ENCODE measurements at places on chromosomes 6 and 20.

DNA sequence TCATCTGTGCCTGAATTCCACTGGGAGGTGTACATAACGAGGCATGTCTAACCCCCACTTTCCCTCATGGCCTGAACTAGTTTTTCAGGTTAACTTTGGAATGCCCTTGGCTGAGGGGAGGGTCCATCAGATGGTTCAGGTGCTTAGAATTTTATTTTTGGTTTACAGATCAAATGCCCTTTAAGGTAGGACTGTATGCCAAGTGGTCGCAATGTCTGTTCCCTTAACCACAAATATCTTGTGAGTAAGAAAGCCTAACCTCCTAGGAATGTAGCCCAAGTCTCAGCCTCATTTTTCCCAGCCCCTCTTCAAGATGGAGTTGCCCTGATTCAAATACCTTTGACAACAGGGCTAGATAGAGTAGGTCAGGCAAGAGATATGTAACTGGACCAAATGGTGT is 78.4 kb downstream of the RNASET2 start:
- no peak for DNase-seq

GRCh38 chr20:3430376-3431069 is 23.1 kb upstream of the DNAAF9 start:
- no peak for DNase-seq

- DNase-seq, result peak; percentile 44
Observed at GRCh38 chr6:130467146-130468050, 101.6 kb downstream of the TMEM200A start.

DNA sequence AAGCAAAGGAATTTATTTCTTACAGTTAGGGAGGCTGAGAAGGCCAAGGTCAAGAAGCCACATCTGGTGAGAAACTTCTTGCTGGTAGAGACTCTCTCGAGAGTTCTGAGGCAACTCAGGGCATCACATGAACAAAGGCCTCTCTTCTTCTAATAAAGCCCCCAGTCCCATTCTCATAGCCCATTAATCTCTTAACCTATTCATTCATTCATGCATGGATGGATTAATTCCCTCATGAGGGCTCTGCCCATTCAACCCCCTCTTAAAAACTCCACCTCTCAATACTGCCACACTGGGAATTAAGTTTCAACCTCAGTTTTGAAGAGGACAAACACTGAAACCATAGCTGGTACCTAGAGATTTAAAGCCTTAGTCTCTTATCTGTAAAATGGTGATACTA is 217.9 kb upstream of the SPTLC3 start:
- no peak for DNase-seq

DNA sequence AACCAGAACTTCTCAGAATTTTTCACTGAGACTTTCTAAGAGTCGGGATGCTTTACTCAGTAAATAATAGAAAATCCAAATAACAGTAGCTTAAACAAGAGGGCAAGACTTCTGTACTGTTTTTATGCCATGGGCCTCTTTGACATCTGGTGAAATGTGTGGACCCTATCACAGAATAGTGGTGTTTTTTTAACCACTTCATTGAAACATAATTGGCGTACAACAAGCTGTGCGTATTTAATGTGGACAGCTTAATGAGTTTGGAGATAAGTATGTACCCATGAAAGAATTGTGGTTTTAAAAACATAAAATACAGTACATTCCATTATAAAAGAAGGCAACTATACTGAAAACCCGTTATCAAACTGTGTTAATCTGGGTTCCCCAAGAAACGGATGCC is 37.7 kb downstream of the PDRG1 start:
- no peak for DNase-seq

DNA sequence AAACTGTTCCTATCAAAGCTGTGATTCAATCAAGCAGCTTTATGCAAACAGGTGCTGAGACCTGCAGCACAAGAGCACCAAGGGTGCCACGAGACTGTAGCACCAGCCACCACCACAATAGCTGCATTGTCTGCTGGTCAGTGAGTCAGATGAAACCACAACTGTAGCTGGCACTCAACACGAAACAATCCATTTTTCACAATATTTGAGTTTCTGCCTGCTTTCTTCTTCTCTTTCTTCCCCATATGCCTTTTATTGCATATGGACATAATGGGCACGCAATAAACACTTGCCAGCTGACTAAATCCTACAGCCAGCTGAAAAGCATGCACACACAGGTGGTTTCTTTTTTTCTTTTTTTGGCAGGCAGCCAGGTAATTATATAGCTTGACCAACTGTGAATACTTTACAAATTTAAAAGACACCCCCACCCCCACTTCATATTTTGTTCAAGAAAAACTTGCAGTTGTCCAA is 16.6 kb downstream of the SLC2A12 start:
- no peak for DNase-seq

DNA sequence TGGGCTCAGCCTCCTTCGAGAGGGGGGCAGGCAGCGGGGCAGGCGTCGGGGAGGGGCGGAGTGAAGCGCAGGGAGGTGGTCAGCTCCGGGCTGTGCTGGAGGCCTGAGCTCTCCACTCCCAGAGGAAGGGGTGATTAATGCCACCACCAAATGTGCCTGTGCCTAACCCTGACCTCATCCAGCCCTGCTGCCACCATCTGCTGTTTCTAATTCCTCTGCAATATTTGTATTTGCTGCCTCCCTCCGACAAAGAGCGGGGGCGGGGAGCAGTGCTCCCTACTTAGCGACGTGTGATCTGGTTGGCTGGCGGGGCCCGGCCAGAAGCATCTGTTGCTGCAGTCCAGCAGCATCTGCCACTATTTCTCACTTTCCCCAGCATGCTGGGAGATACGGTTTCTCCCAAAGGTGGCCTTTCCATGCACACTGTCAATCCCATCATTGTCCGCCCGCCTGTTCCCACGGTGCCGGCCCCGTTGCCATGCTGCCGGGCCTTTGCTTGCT is 47.0 kb downstream of the DLL1 start:
- peak; percentile 86 for DNase-seq

DNA sequence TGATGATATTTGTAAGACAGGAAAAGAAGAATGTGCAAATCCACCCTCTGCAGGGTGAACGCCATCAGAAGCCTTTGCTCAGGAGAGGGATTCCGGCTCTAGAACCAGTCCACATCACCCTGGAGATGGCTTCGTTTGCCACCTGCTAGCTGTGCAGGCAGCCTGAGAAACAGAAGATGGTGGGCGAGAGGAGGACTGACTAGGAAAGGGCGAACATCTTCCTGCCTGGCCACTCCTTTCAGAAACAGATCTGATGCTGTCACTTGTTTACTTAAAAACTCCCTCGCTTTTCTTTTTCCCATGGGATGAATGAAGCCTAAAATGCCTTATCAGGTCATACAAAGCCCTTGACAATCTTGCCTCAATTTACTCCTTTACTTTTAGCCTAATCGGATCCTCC is 1.2 kb downstream of the PTPRA start:
- DNase-seq, result peak; percentile 21

- no peak for DNase-seq
Observed at GRCh38 chr20:1327827-1328679, 886 bp downstream of the SDCBP2 start.

- DNase-seq, result peak; percentile 68
Observed at GRCh38 chr6:143196525-143197225, 136.0 kb downstream of the AIG1 start.

DNA sequence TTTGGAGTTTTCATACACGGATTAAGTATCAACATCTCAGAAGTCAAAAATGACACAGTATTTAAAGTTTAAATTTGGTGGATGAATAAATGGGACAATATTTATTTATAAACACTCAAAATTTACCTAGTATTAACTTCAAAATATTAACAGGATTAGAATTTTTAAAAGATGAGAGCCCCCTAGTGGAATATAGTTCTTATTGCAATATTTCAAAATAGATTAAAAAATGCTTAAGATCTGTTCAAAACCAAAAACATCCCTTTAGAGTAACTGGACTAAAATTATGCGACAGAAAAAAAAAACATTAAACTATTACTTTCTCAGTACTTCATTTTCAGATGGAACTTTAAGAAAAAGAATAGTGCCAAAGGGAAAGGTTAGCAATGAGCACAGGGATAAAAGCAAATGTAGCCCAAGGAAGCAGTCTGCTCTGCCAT is 56.6 kb downstream of the SNX14 start:
- no peak for DNase-seq

GRCh38 chr6:54327631-54328030 is 19.4 kb downstream of the TINAG start:
- no peak for DNase-seq

DNA sequence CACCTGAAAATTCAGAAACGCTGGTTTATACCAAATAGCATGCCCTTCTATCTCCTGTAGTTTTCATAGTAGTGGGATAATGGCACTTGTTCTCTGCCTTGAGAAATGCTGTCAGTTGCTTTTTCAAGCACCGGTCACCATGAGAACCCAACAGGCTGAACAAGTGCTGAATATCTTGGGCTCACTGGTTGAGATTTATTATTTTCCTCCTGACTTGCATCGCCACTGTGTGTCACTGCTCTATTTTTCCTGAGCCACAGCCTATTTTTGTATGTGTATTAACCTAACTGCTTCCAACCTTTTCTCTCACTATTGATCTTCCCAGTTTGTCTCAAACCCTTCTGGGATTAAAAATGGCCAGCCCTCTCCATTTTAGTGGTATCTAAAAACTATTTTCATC is 71.9 kb downstream of the OPN5 start:
- DNase-seq, result no peak

DNA sequence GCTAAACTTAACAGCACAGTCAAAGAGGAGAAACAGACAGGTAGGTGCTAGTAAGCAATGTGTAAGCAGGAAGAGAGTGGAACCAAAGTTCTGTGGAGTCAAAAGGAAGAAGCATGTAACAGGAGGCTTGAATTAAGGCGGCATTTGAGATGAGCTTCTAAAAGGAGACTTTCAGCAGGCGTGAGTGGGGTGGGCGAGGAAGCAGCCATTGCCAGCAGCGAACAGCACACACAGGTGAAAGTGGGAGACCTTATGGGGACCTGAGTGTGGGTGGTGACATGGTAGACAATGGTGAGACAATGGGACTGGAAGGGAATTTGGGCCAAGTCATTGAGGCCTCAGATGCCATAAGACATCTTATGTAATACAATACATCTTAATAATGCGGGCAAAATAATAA is 195.0 kb downstream of the PAX1 start:
- DNase-seq, result no peak

GRCh38 chr6:18640134-18640533 is 253.0 kb downstream of the RNF144B start:
- no peak for DNase-seq
